ENCODE measurements at places on chromosomes 16 and 17. TPM values are rescaled to one million over a fixed set of nuclear protein-coding genes. Genes with fewer than 3 reads are reported as not detected.

GRCh38 chr17:63446753-63447470, 806 bp upstream of the CYB561 start:
- DNase-seq, result peak; percentile 80

The ZG16 gene
- total RNA-seq, result not detected

The FOXN1 gene
- total RNA-seq, result not detected

DNA sequence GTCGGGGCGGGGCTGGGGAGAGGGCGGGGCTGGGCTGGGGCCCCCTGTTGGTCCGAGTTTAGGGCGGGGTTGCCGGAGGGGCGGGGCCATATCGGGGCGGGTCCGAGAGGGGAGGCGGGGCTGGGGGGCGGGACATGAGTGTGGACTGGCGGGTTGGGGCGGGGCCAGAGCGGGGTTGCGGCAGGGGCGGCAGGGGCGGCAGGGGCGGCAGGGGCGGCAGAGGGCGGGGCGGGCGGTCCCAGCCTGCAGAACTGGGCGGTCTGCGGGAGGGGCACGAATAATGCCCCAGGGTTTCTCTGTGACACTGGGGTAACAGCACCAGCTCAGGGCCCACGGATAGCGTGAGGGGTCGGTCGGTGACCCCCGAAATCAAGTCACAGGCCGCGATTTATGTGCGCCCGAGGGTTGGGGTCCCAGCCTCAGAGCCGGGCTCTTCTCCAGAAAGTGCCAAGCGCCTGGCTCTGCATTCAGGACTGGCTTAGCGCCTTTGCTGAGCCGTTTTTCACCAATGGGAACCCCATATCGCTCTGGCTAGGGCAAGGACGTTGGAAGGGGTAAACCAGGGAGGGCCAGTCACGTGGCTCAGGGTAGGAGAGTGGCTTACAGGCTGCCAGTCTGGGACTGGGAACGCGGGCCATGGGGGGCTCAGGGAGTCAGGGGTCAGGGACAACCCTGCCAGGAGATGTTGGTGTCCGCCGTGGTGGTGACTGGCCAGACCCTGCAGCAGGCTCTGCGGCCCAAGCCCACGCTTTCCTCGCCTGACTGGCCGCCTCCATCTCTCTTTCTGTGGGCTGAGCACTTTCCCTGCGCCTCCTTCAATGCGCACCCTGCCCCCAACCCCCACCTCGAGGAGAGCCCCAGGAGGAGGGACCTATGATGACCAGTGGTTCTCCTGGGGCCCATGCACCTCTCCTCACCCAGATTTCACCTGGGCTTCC, 1.2 kb upstream of the METTL26 start:
- peak; percentile 97 for DNase-seq

The KRT36 gene
- total RNA-seq, result not detected

- no peak for DNase-seq
Observed at GRCh38 chr16:17324451-17324850, 146.3 kb downstream of the XYLT1 start.

The TBC1D3E gene
- not detected for total RNA-seq

GRCh38 chr17:72116661-72117521, 3.9 kb upstream of the SOX9 start:
- DNase-seq, result no peak

The NOG gene
- 0.31 TPM for total RNA-seq

DNA sequence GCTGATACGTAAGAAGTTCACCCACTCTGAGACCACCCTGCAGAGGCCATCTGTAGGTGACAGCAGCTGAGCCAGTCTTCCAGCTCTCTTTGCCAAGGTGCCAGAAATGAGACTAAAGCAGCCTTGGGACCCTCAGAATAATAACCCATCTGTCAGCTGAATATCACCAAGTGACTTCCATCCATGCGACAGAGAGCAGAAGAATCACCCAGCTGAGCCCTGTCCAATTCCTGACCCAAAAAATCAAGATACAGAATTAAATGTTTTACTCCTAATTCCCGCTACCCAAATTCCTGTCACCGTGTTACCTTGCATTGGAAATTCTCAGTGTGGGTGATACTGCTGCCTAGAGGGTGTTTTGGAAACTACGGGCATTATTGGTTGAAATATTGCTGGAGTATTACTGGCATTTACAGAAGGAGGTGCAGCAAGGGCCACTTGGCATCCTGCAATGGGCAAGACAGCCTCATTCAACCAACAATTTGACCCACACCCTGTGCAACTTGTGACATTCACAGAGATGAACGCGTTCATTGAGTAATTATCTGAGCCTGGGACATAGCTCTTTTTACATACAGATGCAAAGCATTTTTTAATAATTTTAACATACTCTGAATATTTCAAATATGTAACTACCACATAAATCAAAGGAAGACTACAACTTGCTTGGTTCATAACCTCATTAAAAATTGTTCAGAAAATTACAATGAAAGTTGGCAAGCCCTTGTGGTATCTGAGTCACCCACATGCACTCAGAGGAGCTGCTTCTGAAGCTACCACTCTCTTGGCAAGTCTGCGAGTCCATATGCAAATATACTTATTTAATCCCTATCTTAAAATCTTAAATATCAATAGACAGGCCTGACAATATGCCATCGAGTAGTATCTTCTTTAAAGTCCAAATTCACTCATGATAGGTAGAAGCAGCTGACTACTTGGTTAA, 126.6 kb downstream of the C16orf95 start:
- DNase-seq, result no peak

DNA sequence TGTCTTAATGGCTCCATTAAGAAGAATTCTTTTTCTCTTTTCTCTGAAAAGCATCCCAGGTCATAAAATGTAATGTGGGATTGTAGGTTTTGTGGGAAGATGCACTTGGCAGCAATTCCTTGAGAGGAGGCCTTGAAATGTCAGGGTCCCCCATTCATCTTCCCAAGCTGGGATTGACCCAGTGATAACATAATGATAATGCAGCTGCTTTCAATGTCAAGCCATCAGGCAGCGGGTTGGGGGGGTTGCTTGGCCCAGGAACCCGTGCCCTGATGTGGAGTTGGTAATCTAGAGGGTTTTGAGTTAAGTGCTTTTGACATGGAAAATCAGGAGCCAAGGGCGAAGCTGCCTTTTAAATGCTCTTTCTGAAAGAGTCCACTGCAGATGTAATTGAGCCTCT, 484.0 kb downstream of the WWOX start:
- no peak for DNase-seq

The MYL11 gene
- 0.94 TPM for total RNA-seq

DNA sequence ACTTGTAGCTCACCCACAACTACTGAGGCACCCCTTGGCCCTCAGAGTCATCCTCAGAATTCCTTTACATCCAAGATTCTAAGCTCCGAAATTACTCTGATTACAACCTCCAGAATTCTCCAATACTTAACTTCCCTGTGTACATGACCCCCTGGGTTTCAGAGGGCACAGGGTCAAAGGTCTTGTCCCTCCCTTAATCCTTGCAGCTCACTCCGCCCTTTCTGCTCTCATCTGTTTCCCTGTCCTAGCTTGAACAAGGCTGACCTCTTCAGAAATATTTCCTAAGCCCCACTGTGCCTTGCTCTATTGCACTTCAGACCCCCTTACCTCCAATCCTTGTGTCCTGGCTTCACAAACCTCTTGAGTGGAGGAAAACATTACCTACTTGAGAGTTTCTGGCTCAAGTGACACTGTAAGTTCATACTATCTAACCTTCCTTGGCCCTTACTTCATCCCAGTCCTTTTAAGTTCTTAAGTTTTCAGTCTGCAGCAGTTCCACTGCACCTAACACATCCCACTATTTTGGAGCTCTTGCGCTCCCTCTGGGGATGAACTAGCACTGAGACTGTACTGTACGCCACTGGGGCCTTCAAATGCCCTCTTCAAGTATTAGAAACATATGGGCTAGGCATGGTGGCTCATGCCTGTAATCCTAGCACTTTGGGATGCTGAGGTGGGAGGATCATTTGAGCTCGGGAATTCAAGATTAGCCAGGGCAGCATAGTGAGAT, 6.2 kb downstream of the N4BP1 start:
- DNase-seq, result no peak

DNA sequence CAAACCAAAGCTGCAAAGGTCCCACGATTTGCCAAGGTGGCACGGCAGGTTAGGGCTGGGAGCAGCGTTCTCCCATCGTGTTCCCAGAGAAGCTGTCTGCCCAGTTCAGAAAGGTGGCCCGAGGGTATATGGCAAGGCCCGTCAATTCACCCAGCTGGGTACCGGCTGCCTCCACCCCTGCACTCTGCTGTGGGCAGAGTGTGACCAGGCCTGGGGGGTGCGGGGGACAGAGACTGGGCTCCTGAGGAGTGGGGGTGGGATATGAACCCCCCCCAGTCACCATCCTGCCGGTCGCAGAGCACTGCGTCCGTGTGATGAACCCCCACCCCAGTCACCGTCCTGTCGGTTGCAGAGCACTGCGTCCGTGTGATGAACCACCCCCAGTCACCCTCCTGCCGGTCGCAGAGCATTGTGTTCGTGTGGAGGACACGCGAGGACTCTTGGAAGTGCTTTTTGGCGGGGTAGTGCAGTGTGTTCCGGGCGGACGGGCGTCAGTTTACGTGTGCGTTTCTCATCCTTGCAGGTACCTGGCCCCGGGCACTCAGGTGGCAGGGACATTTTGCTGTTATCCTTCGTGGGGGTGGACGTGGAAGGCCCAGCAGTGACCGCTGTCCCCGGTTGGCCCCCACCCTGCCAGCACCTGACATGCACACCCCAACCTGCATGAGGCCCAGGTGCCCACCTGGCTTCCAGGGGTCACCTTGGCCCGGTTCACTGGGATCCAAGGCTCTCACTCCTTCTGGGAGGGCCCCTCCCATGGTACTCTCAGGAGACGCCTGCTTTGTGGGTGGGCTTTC, 2.7 kb upstream of the FASN start:
- peak; percentile 54 for DNase-seq

The C16orf96 gene
- 0.08 TPM for total RNA-seq

DNA sequence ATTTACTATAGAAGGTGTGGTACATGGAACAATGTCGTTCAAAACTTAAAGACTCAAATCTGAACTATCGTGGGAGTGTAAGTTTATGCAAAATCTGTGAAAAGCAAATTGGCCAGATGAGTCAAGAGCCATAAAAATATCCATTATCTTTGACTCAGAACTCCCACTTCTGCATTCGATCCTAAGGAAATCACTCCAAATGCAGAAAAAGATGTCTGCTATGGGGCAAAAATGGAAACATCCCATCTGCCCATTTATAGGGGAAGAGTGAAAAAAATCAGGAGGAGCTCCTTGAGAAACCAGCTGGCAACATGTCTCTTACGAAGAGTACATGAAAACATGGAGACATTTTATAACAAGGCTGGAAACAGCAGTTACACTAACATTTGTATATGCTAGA, 43.6 kb upstream of the CCDC182 start:
- no peak for DNase-seq

DNA sequence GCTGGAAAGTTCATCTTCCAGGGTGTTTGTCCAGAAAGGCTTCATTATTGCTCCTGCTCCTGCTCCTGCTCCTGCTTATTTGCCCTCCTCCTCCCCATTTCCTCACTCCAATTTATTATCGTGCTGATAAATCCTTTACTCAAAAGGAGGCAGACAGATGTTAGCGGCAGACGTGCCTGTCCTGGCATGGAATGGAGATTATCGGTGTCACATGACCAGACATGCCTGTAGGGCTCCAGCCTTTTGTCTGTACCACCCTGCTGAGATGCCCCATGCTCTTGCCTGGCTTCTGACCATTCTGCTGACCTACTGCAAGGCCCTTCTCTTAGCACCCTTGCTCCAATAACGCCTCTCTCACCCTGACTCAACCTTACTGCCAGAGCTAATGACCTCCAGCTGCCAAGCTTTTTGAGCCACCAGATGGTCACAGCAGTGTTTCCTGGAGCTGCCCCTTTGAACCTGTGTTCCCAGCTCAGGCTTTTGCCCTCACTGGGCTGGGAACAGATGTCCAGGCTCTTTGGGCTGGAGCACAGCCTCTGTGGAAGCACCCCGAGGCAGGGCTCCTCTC, 12.8 kb downstream of the DNAH9 start:
- no peak for DNase-seq

DNA sequence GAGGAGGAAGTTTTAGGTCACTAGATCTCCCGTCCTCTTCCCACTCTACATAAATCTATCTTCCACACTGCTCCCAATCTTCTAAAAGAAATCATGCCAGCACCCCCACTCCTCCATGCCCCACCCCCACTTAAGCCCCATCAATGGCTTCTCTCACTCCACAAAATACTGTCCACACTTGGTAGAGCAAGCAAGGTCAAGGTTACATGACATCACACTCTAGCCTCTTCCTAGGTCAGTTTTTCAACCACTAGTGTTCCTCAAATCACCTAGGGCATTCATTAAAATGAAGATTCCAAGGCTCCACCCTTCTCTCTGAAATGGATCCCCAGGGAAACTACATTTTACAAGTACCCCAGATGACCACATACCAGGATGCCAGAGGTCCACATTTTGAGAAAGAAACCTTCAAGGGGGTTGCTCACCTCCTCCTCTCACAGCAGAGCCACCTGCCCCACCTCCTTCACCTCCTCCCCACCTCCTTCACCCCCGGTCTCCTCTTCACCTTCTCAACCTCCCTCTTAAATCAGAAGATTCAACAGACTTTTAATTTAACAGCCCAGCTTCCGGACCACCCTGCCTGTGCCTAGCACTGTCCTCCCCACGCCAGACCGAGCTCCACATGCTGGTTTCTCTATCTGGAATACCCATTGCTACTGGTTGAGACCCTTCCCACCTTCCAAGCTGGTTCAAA, 3.2 kb downstream of the AMFR start:
- no peak for DNase-seq

The C1QTNF8 gene
- total RNA-seq, result 0.23 TPM

DNA sequence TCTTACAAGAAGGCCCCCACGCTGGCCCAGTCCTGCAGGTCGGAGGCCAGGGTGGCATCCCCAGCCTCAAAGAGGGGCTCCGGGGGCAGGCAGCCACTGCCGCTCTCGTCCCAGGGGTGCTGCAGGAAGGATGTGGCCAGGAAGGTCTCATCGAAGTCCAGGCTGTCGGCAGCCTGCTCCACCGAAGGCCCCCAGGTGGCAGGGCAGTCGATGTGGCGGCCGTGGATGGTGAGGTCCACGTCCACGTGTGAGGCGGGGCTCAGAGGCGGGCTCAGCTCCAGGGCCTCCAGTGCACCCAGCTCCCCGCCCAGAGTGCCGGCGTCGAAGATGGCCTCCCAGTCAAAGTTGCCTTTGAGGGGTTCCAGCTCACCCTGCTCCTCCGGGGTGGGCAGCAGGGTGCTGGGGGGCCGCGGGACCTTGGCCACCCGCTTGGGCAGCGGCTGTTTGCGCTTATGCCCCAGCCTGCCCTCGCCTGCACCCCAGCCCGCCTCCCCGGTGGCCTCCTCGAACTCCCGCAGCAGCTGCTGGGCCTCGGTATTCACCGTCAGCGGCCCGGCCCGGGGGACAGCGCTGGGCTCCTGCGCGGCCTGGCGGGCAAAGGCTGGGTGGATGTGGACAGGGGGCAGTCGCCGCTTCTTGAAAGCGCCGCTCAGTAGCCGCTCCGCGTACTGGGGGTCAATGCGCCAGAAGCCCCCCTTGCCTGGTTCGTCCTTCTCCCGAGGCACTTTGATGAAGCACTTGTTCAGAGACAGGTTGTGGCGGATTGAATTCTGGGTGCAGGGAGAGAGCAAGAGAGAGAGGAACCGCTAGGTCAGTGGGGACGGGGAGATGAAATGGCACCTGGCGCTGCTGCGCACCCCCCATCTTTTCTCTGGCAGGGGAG, 3.5 kb downstream of the FOXJ1 start:
- peak; percentile 69 for DNase-seq

The SULT1A2 gene
- 3.6 TPM for total RNA-seq

The KRT20 gene
- not detected for total RNA-seq

GRCh38 chr17:82791532-82791931, 39.7 kb downstream of the TBCD start:
- DNase-seq, result no peak

Measured in right cardiac atrium (tissue), 5 donors.